ENCODE measurements at places on chromosomes 3 and 15.

GRCh38 chr3:115814778-115815380 is 191.6 kb downstream of the GAP43 start:
- DNase-seq = peak; percentile 79

- DNase-seq = no peak
These were observed 9.1 kb downstream of the KCNMB2 start for GRCh38 chr3:178545337-178545736.

GRCh38 chr3:57370341-57370740 is 77.9 kb upstream of the ASB14 start:
- DNase-seq = no peak

DNA sequence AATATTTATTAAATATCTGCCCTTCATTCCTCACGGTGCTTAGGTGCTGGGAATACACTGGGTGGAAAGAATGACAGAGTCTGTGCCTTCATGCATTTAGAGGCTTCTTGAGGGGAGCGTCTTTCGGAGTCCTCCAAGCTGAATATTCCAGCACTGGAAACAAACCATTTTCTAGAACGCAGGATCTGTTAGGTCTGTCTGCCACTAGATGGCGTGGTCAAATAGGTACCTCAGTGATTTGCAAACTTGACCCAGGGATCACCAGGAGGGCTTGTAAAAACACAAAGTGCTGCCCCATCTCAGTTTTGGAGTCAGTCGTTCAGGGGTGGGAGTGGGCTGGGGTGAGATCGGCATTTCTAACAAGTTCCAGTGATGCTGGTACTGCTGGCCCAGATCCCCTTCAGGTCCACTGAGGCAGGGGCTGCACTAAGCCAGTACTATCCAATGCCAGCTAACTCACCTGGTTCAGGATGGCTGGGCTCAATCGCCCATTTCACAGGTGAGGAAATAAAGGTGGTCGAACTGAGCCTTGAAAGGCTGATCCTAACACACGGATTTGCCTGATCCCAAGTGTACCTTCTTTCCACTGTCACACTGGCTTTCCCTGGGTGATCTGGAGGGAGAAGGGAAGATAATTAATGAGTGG is 14.8 kb downstream of the ARNT2 start:
- peak; percentile 33 for DNase-seq

GRCh38 chr3:39165518-39165917 is 12.1 kb upstream of the CSRNP1 start:
- DNase-seq = no peak

DNA sequence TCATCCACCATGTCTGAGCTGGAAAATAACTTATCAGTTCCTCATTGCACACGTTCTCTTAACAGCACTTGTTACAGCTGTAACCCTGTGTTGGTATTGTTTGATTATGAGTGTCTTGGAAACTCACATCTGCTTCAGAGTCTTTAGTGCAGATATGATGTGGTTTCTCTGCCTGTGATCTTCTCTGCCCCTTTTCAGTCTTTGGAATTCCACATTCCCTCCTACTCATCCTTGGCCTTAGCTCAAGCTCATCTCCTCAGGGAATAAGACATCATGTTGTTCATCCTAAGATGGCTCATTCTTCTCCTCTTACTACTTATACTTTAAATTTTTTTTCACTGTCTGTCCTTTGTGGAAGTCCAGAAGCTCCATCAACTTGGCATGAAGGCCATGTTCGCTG is 77.7 kb downstream of the SYNPR start:
- no peak for DNase-seq

GRCh38 chr15:52336529-52336928 is 40.9 kb upstream of the MYO5C start:
- DNase-seq = no peak

DNA sequence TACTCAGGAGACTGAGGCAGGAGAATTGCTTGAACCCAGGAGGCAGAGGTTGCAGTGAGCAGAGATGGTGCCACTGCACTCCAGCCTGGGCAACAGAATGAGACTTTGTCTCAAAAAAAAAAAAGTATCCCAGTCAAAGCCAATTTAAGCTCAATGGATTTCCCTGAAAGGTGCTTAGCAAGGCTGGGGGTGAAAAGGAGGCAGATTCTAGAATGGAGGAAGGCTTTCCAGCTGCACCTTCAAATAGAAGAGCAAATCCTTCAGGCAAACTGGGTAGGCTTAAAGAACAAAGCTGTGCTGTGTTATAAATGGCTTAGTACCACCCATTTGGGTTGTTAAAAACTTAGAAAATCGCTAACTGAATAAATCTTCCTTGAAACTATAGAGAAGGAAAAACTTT is 3.0 kb upstream of the IFT57 start:
- DNase-seq = no peak

DNA sequence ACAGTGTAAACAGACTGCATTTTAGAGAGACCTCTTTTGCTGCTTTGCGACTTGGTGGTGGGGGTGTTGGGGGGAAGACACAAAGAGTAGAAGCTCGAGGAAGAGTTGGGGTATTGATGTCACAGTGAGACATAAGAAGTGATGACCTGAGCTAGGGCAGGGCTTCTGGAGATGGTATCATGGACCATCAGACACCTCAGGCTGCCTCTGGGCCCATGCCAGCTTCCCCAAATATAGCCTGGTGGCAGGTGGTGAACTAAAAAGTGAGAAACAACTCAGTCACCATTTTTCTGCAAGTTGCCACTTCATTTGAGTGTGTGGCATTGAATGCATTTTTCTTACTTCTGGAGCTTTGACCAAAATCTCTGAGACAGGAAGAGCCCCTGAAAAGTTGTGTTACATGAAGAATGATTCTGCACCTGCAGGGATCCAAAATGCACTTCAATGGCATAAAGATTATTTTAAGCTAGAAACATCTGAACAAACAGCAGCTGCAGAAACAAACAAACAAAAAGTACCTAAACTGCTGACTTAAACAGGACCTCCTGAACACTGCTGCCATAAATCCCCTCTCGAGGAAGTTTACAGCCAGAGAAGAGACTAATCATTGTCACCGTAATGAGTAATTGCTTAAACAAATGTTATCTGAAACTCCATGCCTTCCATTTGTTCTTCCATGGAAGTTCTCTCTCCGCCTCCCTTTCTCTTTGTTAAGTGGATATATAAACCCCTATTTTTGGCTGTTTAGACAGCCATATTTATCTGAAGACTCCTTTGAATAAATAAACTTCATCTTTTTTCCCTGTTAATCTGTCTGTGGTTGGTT is 15.2 kb upstream of the XIRP1 start:
- no peak for DNase-seq

DNA sequence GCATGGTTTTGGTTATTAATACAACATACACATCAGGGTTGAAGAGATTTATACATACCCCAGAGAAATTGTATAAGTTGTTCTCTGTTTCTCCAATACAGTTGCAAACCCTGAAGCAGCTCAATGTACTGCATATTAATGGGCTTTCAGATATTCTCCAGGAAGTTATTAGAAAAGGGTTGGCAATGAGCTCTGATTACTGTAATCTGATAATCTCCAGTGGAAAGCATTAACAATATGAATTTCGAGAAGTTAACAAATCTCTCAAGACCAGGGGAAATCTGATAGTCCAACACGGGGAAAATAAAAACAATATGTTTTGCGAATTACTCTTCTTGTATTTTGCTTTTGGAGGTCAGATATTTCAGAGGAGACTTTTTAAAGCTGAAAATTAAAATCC is 950.1 kb downstream of the TBL1XR1 start:
- DNase-seq = no peak

DNA sequence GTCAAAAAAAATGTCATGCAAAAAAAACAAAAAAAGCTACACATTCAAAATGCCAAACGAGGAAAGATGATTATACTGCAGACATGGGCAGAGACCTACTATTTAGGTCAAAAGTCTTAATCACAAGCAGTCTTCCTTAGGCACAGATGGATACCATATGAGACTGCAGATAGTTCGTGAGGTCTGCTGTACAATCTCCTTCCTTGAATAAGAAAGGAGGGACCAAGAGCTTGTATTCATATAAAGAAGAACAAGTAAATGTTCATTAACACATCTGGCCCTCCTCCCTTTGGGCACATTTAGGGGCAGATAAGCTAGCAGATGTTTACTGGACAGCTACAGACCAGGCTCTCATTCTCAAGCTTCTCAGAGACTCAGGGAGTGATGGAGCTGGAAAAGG is 45.3 kb downstream of the ANXA2 start:
- no peak for DNase-seq

DNA sequence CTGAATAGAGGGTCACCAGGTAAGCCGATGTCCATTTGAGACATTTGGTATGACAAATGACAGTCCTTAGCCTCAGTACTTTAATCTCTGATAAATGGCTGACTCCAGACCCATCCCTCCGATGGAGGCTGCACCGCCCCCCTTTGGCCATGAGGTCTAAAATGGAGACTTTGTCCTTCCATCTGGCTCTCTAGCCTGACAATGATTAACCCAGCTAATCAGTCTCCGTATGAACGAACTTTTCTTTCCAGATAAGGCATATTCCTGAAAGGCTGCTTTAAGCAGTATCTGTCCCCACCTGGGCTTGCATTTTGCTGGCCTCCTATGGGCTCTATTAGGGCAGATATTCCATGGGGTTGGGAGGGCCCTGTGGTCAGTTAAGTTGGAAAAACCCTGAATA is 10.8 kb upstream of the MYZAP start:
- no peak for DNase-seq

DNA sequence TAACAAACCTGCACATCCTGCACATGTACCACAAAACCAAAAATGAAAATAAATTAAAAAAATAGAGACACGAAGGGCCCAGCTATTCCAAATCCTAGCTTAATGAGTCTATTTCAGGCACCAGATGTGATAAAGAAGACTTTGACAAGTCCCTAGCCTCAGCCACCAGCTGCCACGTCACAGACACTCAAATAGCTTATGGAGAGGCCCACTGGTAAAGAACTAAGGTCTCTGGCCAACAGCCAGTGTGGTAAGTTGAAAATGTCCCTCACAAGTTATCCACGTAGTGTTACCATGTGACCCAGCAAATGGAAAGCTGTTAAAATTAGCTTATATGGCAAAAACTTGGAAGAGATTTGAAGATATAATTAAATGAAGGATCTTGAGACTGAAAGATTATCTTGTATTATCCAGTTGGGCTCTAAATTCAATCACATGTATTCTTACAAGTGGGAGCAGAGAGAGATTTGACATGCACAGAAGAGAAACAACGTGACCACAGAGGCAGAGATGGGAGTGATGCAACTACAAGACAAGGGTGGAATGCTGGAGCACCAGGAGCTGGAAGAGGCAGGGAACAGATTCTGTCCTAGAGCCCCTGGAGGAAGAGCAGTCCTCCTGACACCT is 10.9 kb downstream of the ACSBG1 start:
- no peak for DNase-seq

GRCh38 chr3:13619661-13620230 is 70.8 kb downstream of the FBLN2 start:
- DNase-seq = no peak

GRCh38 chr3:123861081-123861836 is 22.9 kb downstream of the MYLK start:
- no peak for DNase-seq

DNA sequence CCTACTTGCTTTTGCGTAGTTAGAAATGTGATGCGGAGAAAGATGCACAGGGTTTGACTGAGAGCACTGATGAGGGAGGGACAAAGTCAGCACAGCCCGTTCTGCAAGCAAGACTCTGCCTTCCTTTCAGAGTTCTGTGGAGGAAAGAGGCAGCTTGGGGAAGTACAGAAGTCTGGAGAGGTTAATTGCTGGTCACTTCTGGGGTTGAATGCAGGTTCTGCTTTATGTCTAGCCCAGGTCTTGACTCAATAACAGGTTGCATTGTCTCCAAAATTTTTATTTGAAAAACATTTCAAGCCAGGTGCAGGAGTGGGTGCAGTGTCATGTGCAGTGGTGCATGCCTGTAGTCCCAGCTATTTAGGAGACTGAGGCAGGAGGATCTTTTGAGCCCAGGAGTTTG is 461.7 kb downstream of the NR2F2 start:
- no peak for DNase-seq

DNA sequence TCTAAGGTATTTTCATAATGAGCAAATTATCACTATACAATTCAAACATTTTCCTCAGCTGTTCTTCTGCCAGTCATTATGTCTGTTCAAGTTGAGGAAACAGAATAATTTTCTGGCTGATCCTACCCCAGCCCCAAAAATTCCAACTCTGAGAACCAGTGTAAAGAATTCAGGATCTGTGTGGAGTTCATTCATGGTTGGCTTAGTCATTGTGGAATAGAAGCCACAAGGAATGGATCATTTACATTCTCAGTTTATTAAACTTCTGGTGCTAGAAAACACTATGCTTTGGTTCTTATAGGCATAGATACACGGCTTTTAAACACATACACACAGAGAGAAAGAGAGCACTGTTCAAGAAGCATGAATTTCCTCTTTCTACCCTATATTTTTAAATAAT is 134.6 kb downstream of the CMSS1 start:
- DNase-seq = no peak

DNA sequence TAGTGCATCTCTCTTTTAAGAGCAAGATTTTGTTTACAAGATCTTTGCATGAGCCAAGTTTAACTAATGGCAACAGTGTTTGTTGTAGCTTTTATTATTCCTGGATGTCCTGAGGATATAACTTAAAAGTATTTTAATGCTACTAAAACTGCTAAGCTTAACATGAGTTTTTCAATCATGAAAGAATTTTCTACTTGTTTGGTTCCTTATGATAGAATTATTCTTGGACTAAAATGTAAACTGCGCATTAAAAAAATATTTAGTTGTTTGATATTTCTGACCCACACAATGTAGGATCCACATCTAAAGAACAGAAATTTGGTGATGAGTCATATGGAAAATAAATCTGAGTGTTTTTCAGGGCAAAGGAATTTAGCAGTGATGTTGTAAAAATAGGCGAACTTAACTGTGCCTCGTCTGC is 70.8 kb downstream of the RAP2B start:
- DNase-seq = no peak

GRCh38 chr3:159293493-159293892 is 491.6 kb downstream of the MFSD1 start:
- no peak for DNase-seq

- no peak for DNase-seq
These were observed 48.9 kb downstream of the KBTBD8 start for GRCh38 chr3:67047051-67047450.

GRCh38 chr3:181879926-181880325 is 168.2 kb downstream of the SOX2 start:
- DNase-seq = no peak

DNA sequence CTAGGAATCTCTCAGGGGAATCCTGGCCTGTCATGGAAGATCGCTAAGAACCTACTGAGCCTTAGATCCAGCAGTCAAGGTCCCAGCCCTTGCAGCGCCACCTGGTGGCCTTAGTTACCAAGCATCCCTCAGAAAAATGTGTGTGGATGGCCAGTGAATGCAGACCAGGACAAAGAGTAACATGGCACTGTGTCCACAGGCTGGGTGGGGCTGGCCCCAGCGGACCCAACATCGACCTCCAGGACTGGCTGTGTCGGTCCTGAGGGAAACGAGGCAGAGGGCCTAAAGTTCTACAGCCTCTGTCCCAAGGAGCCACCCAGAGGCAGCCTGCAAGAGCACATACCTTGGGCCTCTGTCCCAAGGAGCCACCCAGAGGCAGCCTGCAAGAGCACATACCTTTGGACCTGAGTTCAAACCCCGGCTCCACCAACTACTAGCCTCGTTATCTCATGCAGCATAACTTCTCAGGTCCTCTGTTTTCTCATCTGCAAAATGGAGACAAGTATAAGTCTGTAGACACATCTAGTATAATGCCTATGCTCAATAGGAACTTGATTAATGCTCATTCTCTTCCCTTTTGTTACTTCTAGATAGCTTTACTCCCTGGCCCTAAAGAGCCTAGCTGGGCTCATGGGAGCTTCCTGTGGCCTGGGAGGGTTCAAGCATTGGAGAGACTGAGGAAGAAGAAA is 57.5 kb upstream of the HERC1 start:
- peak; percentile 87 for DNase-seq

- no peak for DNase-seq
These were observed 5.6 kb downstream of the GASK1A start for GRCh38 chr3:42984701-42985100.

Data from endothelial cell (in vitro differentiated cells).